ENCODE measurements at places on chromosomes 7 and 10.

DNA sequence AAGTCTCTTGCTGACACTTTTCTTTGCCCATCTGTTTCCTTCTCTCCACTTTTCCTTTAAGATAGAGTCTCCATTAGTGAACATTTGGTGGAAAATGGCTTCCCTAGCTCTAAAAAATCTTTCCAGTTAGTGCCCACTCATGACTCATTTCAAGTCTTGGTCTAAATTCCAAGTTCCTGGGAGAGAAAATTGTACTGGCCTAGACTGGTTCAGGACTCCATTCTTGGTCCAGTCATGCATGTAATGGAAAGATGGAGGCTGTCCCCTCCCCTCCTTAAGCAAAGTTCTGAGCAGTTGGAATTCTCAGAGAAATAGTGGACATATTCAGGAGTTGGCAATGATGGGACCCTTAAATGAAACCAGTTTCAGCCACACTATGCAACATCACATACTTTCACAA is 3.8 kb upstream of the ALDH18A1 start:
- DNase-seq = no peak

- DNase-seq = no peak
Measured at GRCh38 chr7:32163141-32163806, 93.1 kb upstream of the PDE1C start.

GRCh38 chr7:98879979-98880315 is 1.6 kb downstream of the TRRAP start:
- no peak for DNase-seq

DNA sequence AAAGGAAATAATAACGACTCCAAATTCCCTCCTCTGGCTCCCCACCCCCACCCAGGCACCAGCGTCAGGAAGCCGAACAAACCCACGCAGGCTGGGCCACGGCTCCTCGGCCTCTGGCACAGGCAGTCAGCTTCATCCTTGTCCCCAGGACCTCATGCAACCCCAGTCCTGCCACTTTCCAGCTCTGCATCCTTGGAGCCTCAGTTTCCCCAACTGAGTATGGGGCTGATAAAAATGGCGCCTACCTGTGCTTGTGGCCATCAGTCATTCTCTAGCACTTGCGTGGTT is 137.1 kb downstream of the RGS10 start:
- no peak for DNase-seq

DNA sequence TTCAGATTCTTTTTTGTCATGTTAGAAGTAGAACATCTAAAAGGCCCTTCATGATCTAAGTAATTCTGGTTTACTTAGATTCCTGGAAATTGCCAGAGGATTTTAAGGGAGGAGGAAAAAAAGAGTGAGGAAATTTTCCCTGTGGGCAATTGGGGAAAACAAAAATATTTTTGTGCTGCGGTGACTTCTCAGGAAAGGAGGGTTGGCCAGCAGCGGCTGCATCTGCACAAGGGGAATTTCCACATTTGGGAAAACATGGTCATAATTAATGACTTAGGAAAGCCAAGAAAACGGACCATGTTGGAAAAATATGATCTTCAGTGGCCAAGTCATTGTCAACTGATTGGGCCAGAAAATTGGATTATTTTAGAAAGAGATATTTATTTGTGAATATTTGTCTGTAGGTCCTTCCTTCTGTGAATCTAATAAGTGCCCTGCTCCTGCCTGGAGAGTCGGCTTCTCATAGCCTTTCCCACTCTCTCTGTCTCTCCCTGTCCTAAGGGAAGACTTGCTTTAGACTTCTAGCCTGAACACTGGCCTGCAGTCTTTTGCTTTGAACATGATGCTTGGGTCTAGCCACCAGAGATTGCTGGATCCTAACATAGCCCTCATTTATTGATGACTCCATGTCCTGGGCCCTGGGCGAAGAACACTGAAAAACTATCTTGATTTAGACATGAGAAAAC is 124.2 kb upstream of the MKLN1 start:
- no peak for DNase-seq

- DNase-seq = no peak
Measured at GRCh38 chr10:32156031-32156495, 99.8 kb upstream of the KIF5B start.

DNA sequence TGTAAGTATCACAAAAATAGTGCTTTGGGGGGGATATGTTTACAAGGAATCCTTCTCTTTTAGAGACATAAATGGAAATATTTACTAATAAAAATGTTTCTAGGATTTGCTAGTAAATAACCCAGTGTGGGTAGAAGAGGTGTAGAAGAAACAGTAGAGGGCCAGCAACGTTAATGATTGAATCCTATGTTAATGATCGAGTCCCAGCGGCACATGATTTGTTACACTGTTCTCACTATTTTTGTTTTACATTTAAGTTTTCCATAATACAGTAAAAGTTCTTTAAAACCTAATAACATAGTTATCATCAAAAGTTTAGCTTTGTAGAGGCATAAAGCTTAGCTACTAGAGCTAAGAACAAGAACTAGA is 66.0 kb downstream of the UBE2H start:
- DNase-seq = no peak

DNA sequence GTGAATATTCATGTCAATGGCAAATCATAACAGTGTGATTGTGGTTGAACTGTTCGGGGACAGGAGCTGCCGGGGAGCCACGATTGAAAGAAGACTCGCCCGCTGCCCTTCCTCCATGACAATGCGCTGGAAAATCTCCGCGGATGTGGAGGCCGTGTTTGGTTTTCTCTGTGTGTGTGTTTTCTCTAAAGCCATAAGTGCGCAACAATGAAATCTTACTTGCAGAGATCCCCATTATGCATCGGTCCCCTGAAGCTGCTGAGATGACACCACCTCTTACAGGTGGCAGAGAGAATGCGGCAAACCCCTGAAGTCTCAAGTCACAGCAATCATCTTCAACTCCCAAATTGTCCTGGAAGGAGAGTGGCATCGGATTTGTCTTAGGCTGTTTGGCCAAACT is 442.3 kb upstream of the MKI67 start:
- DNase-seq = no peak

Measured in activated naive CD8-positive, alpha-beta T cell treated with anti-CD3 and anti-CD28 coated beads for 36 hours (primary cell).